Substantia nigra (tissue), 51 donors: ENCODE measurements at places on chromosomes 3 and 15.

- no peak for DNase-seq
Measured at GRCh38 chr3:65992106-65992505, 46.6 kb downstream of the MAGI1 start.

DNA sequence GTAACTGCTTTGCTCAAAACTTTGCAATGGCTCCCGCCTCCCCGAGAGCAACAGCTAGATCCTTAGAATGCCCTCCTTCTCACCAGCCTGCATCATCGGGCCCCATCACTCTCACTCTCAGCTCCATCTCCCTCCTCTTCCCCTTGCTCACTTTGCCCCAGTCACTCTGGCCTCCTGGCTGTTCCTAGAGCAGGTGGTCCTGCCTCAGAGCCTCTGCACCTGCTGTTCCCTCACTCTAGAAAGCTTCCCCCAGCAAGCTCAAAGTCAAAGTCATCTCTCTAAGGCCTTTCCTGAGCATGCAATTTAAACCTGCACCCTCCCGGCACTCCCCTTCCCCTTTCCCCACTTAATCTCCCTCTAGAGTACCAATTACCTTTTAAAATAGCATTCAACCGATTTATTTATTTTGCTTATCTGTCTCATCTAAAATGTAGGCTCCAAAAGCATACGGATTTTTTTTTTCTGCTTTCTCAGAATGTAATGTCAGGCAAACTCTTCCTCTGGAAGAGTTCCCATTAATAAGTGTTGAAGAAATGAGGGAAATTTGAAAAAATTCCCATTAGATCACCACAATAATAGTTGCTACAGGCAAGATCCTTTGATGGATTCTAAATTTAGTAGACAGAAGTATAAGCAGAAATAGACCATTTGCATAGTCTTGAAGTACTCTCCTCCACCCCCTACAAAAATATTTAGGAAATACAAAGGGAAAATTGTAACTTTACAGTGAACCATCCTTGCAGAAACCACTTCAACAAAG is 15.9 kb upstream of the HES1 start:
- DNase-seq = no peak

DNA sequence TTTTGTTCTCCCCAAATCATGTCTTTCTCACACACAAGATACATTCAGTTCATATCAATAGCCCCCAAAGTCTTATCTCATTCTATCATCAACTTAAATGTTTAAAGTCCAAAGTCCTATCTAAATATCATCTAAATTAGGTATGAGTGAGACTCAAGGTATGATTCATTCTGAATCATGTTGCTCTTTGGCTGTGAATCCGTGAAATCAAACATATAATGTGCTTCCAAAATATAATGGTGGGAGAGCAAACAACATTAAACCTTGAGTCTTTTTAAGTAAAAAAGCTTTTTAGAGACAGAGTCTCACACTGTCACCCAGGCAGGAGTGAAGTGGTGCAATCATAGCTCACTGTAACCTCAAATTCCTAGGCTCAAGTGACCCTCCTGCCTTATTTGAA is 139.1 kb downstream of the SAMMSON start:
- no peak for DNase-seq

GRCh38 chr3:12049675-12050074 is 45.5 kb downstream of the SYN2 start:
- no peak for DNase-seq

DNA sequence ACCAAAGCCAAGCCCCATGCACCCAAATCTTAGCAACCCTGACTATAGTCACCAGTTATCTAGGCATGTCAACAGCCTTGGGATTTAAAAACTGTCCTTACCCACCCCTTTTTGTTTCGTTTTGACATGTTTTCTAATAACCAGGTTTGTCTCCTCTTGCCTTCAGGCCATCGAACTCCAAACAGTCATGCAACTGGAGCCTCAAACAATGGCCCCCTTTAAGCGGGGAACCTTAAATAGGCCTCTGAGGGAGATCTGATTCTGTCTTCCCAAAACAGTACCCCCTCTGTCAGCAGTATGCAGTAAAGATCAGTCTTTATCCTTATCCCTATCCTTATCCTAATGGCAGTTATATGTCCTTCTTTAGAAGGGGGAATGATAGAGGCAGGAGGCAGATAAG is 105.7 kb downstream of the DPH6 start:
- no peak for DNase-seq

DNA sequence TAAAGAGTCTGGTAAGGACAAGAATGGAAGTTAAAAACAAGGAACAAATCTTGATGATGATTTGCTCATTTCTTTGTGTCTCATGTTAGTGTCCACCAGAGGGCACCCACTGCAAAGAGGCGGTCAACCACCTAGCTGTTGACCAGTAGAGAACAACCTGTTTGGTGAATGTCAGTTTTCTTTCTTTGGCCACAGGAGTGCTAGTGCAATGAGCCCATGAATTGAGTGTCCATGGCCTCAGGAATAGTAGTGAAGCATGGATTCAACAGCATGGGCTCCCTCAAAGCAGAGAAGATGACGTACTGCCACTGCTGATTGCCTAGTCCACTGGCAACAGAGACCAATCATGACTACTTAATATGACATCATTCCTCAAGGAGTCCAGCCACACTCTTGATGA is 10.7 kb upstream of the CNTN6 start:
- DNase-seq = no peak

DNA sequence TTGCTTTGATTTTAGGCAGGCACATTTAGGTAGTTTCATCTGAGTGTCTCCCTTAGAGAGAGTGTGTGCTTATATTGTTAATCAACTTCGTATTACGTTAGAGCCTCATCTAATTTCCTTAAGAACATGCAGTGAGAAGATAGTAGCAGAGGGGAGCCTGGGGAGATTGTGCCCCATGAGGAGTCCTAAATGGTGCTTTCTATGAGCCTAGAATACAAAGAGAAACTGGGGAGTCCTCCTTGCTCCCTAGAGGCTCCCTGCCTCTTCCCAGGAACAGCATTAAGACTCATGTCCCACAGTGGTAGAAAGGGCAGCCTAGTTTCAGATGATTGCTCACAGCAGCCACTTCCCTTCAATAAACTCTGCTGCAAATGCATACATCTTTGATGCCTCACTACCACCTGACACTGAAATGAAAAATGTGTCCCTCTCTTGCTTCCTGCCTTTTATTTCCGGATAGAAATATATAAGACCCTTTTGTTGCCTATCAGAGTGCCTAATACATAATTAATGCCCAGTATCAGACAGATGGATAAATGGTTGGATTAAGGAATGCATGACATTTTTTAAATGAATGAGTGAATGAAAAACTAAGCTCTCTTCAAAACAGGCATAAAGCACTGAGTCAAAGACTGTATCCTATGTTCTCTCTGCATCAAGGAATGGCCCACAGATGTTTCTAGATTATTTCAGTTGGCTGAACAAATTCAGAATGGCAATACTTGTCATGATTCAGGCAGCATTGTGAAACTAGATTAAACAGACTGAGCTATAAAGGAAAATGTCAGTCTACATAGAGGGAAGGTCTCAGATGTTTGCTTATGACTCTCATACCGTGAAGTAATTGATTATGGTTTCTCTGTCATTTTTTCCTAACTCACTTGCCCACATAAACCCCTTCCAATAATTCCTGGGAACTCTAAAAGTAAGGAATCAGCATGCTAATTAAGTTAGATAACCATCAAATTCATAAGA is 362.1 kb downstream of the LRRC3B start:
- DNase-seq = no peak
